ENCODE measurements at places on chromosomes 3 and 15.

- no peak for DNase-seq
Measured at GRCh38 chr15:90994059-90994416, 297 bp downstream of the PRC1 start.

DNA sequence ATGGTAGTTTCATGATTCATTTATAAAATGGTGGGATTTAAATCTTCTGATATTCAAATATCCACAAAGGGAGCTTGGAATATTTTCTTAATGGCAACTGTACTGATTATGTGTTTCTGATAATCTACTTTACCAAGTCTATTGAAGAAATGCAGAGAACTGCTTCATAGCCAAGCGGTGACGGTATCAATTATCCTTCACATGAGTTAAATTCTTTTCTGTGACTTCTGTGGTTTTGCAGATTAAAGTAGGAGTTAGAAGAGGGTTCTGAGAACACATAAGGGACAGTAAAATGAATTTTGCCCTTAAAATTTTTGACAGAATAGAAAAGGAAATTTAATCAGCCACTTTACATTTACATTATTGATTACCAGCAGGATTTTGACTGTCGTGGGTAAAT lies 563.2 kb downstream of the GBE1 start:
- no peak for DNase-seq

DNA sequence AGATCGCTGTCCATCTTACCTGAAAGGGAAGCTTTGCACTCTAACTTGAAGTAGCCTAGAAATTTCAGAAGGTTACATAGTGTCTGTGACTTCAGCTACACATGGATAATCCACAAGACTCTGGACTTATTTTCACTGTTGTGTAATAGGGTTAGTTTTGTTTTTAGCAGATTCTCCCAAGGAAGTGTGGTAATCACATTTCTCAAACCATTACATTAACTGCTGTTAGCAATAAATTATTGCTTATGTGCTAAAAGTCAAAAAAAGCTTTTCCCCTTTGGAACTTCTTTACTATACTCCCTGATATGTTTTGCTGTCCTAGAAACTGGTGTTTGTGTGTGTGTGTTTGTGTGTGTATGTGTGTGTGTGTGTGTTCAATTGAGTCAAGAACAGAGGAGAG lies 351.8 kb upstream of the TPRG1 start:
- no peak for DNase-seq

GRCh38 chr15:72197041-72197459 lies 537 bp downstream of the GRAMD2A start:
- peak; percentile 25 for DNase-seq

- no peak for DNase-seq
Measured at GRCh38 chr15:99084965-99085364, 19.9 kb upstream of the SYNM start.

DNA sequence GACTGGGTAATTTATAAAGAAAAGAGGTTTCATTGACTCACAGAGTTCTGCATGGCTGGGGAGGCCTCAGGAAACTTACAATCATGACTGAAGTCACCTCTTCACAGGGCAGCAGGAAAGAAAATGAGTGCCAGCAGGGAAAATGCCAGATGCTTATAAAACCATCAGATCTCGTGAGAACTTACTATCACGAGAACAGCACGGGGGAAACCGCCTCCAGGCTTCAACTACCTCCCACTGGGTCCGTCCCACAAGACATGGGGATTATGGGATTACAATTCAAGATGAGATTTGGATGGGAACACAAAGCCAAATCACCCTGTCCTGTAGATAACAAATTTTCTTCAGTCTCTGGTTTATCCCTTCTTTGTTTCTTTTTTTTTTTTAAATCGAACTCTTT lies 31.0 kb upstream of the AVEN start:
- no peak for DNase-seq

DNA sequence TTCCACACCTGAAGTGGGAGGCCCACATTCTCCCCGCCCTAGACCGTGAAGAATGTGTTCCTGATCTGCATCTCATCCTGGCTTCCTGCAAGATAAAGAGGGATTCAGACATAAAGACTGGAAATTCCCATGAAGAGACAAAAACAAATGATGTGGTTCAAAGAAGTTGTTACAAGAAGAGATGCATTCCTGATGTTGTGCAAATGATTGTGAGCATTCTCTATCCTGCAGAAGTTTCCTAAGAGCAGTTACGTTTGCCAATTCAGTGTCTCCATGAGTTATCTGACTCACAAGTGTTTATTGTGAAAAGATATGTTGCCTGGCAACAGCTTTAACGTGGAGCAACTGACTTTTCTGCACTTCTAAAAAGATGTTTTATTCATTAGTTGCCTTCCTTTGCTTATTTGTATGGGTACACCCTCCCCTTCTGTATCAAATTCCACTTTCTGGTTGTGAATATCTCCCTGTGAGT lies 107.8 kb downstream of the ZIC4 start:
- DNase-seq: no peak

DNA sequence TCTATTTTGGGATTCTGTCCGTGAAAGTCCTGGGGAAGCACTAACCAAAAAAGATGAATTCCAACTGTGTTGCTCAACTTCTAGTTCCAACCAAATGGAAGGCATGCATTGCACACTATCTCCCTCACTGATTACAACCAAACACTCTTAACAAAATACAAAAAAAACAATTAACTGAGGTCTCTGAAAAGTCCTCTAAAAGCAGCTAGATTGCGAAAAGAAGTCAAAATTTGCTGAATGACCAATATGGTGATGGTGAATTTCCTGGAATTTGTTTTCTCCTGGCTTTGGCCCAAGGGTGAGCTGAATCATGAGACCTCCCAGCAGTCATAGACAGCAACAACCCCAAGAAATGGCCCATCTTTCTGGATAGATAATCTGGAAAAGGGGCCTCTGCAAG lies 28.3 kb downstream of the CYP19A1 start:
- no peak for DNase-seq

DNA sequence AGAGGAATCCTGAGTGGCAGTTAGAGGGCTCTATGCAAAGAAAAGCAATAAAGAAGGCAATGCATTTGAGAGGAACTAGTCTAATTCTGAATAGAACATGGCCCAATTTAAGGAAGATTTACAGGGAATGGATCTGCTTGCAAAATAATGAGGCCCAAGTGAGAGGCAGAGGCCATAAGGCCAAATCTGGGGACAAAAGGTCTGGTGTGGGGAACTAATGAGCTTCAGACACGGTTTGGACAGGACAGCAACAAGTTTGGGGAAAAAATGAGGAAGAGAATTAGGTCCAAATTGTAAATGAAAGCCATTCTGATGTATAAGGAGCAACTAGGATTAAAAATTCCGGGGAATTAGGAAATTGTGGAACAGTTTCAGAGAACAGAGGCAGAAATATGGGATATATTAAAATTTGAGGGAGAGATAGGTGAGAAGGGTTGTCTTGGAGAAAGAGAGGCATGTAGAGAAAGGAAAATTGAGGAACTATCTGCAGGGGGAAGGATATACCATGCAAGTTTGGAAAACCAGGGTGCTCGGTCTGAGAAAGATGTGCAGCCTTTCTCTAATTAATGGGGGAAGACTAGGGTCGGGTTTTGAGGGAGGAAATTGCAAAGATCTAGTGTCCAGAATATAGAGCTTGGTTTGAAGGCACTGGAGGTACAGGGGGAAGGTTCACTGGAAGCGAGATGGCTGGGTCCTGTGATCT lies 73.8 kb downstream of the RBPMS2 start:
- no peak for DNase-seq

DNA sequence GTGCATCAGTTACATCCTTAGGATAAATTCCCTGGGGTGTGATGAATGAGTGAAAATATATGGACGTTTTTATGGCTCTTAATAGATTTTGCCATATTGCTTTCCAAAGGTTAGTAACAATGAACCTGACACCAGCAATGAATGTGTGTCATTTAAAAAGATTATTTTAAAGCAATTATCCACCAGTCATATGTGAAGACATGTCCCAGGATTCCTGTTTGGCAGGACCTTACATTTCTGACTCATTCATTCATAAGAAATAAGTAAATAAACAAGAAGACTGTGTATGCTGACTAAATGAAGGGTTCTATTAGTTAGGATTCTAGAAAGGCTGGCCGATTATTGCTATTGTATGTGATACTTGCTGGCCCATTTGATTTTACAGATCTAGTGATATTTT lies 201.5 kb downstream of the SOX2 start:
- no peak for DNase-seq

DNA sequence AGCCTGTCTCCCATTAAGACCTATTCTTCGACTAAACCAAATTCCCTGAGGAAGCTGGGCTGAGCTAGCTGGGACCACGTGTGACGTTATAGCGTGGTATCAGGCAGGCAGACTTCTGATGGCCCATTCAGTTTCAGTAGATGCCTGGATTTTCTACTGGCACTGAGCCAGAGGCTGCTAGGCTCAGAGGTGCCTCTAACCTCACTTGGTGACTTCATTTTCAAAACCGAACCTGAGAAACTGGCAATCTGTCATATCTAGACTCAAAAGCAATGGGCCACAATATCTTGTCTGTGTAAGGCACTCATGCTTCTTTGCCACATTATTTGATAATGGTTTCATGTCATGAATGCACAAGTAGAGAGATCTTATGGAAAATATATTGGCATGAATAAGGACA lies 352.1 kb upstream of the AZI2 start:
- no peak for DNase-seq

GRCh38 chr15:81265256-81265943 lies 58.5 kb downstream of the STARD5 start:
- DNase-seq: no peak

DNA sequence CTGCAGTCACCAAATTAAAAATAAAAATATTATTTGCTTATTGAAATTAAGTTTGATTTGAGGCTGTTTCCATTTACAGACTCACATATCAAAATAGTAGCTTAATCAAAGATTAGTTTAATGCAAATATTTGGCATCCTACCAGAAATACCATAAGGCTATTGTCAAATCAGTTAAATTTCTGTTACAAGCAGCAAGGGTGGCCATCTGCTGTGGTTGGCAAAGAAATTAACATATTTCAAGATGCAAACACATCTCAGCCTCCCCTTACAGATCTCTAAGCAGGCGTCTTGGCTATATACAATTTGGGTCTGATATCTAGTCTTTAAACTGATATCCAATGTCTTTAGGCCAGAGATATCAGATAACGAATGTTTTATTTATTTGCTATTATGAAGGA lies 83.2 kb upstream of the NEDD4 start:
- no peak for DNase-seq

DNA sequence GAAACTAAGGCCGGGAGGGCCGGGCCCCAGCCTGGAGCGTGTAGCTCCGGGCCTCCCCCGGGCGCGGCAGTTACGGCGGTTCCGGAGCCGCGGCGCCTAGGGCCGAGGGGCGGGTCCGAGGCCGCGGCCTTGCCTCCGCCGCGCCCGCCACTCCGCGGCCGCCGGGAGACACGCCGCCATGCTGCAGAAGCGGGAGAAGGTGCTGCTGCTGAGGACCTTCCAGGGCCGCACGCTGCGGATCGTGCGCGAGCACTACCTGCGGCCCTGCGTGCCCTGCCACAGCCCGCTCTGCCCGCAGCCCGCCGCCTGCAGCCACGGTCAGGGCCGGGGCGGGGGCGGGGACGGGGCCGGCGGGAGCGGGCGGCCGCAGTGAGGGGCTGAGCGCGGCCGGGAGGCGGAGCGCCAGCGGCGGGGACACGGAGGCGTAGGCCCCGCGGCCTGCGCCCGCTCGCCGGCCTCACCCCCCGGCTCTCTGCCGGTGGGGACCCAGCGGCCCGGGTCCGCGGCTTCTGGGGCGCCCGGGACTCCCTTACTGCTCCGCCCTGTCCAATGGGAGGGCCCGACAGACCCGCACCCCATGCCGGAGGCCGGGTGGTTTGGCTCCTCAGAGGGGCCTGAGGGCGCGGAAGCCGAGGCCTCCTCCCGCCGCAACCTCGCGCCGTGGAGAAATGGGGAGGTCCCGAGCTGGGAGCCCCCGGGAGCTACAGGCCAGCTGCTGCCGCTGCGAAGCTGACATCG lies at the start of gene DIS3L:
TSS of gene DIS3L (plus strand) at position 150 of the 738 bp plus-strand sequence. CDS start at position 179, 29 bp downstream.
- DNase-seq: peak; percentile 49

DNA sequence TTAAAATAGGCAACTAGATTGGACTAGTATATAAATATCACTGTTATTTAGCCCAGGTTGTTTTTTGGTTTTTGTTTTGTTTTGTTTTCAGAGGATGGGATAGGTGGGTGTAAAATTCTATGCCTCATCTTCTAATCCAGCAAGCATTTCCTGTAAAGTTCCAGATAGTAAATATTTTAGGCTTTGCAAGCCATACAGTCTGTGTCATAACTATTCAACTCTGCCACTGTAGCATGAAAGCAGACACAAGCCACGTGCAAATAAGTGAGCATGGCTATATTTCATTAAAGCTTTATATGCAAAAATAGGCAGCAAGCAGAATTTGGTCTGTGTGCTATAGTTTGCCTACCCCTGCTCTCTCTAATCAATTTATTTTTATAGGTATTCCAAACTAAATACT lies 657.3 kb upstream of the TGFBR2 start:
- DNase-seq: no peak

Data from midbrain (tissue), 1 donor.